KBM-7 (cell line): ENCODE measurements at places on chromosomes 6 and 20.

- DNase-seq, result no peak
Observed at GRCh38 chr6:94254689-94255088, 835.3 kb upstream of the EPHA7 start.

- DNase-seq, result no peak
Observed at GRCh38 chr6:36028088-36028876, 674 bp downstream of the MAPK14 start.

GRCh38 chr20:723756-724155, 44.5 kb downstream of the SLC52A3 start:
- no peak for DNase-seq

GRCh38 chr6:139271056-139271455, 20.7 kb downstream of the TXLNB start:
- DNase-seq, result no peak

GRCh38 chr20:42531508-42531961, 658.2 kb downstream of the PTPRT start:
- DNase-seq, result peak; percentile 47

- DNase-seq, result no peak
Observed at GRCh38 chr6:101747716-101748115, 354.2 kb downstream of the GRIK2 start.

- no peak for DNase-seq
Observed at GRCh38 chr6:75893776-75894152, 144.7 kb downstream of the MYO6 start.

- DNase-seq, result no peak
Observed at GRCh38 chr20:34185766-34186620, 55.2 kb upstream of the ASIP start.

DNA sequence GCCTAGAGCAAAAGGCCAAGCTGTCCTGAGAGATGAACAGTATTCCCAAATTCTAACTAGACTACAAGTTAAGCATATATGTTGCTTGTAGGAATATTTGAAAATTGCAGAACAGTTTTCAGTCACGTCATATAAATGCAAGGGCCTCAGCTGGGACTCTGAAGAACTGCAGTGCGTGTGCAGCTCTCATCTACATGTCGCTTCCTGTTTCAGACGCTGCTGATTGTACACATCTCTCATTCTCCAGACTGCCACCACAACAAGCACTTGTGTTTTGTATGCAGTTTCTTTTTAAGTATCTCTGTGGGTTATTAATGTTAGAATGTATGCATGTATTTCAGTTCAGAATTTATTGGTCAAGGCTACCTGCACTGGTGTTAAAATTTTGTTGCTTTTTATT, 119.7 kb downstream of the MAP3K4 start:
- no peak for DNase-seq

DNA sequence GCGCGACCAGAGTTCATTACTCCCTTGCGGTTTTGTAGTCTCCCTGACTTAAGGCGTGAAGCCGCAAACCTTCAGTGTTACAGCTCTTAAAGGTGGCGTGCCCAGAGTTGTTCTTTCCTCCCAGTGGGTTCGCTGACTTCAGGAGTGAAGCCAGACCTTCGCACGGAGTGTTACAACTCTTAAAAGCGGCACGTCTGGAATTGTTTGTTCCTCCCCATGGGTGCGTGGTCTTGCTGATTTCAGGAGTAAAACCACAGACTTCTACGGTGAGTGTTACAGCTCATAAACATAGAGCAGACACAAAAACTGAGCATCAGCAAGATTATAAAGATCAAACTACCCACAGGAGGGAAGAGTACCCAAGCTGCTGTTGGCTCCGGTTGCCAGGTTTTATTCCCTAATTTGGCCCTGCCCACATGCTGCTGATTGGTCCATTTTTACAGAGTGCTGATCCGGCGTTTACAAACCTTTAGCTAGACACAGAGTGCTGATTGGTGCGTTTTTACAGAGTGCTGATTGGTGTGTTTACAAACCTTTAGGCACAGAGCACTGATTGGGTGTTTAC, 10.4 kb downstream of the TMEM14C start:
- peak; percentile 92 for DNase-seq

- DNase-seq, result no peak
Observed at GRCh38 chr20:19361790-19362189, 149.3 kb downstream of the SLC24A3 start.

GRCh38 chr20:38726804-38727606, 2.7 kb downstream of the SLC32A1 start:
- DNase-seq, result peak; percentile 66

- no peak for DNase-seq
Observed at GRCh38 chr6:13648850-13649249, 33.7 kb downstream of the NOL7 start.

GRCh38 chr6:117072134-117072533, 193.2 kb upstream of the VGLL2 start:
- DNase-seq, result no peak

GRCh38 chr6:155107432-155108069, 112.4 kb downstream of the TIAM2 start:
- no peak for DNase-seq

GRCh38 chr6:107632381-107633136, 142.6 kb downstream of the SOBP start:
- no peak for DNase-seq

- DNase-seq, result no peak
Observed at GRCh38 chr20:51008718-51009117, 14.2 kb downstream of the KCNG1 start.

DNA sequence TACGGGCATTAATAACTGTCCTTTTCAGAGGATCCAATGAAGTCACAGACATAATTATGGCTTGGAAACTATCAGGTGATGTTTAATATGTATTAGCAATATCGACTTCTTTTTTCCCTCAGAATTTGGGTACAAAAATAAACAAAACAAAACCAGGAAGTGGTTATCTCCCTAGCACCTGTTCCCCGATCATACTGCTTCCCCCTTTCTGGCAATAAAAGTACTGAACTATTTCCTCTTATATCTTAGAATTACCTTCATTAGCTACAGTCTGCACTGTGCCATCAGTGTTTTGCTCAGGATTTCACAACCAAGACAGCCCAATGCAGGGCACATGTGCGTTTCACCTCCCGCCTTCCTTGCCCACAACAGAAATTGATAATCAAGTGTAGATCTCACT, 216.9 kb upstream of the BTBD3 start:
- DNase-seq, result peak; percentile 19

DNA sequence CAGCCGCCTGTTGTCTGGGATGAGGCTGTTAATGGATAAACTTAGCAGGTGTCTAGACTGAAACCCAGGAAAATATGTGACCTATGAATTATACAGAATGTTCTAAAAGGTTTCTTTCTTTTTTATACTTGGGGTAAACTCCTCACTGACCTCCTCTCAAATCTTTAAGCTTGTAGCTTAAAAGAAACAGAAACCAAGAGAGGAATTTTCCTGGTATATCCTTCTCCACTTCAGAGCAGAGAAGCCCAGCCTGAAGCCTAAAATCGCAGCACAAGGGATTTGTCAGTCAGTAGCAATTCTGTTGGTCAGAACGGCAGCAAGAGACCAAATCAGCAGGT, 99.4 kb upstream of the RIPOR2 start:
- no peak for DNase-seq

- no peak for DNase-seq
Observed at GRCh38 chr20:33423141-33423834, 20.3 kb downstream of the SNTA1 start.

- peak; percentile 81 for DNase-seq
Observed at GRCh38 chr20:46545077-46545826, 5.2 kb downstream of the OCSTAMP start.

GRCh38 chr6:137552146-137552545, 58.0 kb upstream of the OLIG3 start:
- DNase-seq, result no peak

DNA sequence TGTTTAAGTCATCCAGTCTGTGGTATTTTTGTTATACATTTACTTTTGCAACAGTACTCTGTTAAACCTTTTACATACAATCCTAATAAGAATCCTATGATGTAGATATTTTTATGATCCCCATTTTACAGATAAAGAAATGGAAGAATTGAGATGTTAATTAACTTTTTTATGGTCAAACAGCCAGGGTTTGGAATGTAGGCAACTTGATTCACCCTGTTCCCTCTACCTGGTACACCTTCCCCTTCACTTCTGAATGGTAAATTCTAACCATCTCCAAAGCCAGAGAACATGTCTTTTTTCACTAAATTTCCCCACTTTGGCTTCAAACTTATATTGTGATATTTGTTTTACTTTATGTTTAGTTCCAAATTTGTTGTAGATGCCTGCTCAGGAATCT, 300.1 kb downstream of the PHF3 start:
- no peak for DNase-seq

GRCh38 chr6:168128006-168128630, 49.1 kb upstream of the FRMD1 start:
- DNase-seq, result no peak

DNA sequence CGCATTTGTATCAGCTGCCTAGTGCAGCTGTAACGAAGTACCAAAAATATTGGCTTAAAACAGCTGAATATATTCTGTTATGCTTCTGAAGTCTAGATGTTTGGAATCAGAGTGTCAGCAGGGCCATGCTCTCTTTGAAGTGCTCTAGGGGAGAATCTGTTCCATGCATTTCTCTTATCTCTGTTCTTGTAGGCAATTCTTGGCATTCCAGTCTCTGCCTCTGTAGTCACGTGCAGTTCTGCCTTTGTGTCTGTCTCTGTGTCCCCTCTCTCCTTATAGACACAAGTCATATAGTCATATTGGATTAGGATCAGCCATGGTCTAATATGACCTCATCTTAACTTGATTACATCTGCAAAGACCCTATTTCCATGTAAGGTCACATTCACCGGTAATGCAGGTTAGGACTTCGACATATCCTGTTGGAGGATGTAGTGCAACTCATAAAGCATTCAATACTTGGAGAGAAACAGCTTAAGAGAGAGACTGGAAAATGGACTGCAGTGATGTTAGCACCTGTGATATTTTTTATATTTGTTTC, 18.6 kb downstream of the FAM83B start:
- DNase-seq, result no peak

DNA sequence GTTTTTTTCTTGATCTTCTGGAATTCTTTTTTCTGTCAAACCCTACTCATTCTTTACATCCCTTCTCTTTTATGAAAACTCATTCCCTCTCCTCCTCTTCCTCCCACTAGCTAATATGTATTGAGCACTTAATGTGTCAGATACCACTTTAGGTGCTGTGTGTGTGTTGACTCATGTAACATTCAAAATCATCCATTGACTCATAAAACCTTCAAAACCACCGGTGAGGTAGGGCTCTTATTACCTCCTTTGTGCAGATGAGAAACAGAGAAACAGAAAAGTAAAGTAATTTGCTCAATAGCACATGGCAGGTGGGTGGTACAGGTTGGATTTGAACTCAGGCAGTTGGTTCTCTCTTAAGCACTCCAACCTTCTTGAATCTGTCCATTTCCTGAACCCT, 136.3 kb upstream of the NEDD9 start:
- DNase-seq, result no peak

GRCh38 chr6:125679128-125679527, 70.3 kb upstream of the HEY2 start:
- DNase-seq, result no peak

DNA sequence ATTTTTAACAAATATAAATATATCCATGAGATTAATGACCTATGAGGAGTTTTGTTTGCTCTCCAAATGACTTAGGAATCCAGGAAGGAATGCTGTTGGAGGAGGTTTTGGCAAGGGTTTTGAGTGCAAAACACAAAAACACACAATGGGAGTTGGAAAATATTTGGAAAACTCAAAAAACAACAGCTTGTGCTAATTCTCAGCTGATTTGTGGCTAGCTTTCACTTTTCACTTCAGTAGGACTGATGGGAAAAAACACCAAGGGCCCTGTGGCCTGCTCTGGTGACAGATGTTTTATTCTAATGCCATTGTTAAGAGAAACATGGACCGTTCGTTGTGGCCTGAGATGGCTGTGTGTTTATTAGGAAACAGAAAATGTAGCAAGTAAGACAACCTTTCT, 113.9 kb downstream of the ALDH8A1 start:
- DNase-seq, result no peak

DNA sequence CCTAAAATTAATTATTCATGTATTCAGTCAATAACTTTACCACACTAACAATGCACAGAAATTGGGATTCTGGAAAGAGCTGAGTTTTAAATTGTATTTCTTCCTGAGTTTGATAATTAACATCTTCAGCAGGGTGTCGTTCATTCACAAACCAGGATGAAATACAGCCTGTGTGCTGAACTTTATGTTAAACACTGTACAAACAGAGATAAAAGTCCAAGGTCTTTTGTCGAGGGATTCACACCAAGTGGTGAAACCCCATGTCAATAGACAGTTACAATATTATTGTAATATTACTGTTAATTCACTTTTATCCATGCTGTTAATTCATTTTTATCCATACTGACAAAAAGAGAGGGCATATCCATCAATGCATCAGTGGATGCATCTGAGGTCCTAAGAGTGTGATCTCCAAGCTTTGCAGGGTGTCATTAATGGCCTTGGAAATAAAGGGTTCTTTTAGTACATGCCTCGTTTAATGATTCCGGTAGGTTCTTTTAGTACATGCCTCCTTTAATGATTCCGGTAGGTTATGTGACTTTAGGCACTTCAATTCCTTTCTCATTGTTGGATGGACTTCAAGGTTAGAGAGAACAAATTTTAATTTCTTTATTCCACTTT, 234.3 kb downstream of the PLCB1 start:
- DNase-seq, result no peak

DNA sequence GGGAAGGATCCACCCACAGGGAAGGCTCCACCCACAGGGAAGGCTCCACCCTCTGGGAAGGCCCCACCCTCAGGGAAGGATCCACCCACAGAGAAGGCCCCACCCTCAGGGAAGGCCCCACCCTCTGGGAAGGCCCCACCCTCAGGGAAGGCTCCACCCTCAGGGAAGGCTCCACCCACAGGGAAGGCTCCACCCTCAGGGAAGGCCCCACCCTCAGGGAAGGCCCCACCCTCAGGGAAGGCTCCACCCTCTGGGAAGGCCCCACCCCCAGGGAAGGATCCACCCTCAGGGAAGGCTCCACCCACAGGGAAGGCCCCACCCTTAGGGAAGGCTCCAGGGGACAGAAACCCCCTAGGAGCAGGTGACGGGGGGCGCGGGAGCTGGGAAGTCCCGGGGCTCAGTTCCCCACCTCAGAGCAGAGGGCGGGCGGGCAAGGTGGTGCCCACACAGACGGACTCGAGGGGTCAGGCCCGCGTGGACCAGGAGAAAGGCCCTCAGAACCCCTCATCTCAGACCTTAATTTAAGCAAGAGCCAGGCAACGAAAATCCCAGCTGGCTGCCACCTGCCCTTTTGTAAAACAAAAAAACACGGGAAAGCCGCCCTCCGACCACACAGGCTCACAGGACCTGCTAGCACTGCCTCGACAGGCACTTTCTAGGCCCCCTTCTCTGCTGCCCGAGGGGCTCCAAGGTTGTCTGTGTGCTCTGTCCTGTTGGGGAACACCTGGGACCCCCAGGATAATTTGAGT, 39.7 kb downstream of the KCNQ2 start:
- no peak for DNase-seq

- no peak for DNase-seq
Observed at GRCh38 chr20:51738877-51739447, 29.2 kb downstream of the ATP9A start.
